ENCODE measurements at places on chromosomes 5 and 9.

DNA sequence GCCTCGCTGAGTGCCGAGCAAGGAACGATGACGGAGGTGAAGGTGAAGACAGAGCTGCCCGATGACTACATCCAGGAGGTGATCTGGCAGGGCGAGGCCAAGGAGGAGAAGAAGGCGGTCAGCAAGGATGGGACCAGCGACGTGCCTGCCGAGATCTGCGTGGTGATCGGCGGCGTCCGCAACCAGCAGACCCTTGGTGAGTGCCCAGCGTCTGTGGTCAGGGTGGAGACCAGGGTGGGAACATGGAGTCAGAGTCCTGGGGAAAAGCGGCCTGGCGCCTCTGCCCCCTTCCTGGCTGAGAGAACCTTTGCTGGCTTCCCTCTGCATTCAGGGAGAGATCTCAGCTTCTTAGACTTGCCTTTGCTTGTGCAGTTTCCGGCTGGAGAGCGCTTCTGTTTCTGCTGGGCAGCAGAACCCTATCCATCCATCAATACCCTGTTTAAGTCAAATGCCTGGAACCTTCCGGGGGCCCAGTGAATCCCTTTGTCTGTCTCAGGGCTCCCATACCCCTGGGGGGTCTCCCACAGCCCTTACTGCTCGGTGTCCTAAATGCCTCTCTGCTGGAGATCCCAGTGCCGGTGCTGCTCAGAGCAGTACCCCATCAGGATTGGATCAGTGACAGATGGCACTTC is 89.6 kb downstream of the AMBP start:
- DNase-seq = no peak

GRCh38 chr5:141172381-141173204 is at the start of gene PCDHB7:
Gene PCDHB7 (plus strand): TSS chr5:141172644. CDS start chr5:141172836, 192 bp downstream.
- DNase-seq = peak; percentile 24

GRCh38 chr5:36239370-36240293 is 2.1 kb downstream of the NADK2 start:
- no peak for DNase-seq

DNA sequence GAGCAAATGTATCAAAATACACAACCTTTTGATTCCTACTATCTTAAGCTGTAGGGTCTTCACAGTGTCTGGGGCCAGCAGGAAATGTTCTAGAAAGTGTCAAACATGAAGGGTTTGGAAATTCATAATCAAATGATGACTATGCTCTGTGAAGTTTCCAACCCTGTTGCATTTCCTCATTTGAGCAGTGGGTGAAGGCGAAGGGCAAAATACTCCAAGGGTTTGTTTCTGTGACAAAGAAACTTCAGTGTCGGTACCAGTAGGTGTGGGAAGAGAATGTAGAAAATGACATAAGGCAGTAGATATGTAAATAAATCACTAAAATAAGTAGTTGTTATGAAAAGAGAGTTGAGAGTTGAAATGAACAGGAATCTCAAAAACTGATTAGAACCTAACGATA is 576 bp downstream of the ALDOB start:
- DNase-seq = no peak

DNA sequence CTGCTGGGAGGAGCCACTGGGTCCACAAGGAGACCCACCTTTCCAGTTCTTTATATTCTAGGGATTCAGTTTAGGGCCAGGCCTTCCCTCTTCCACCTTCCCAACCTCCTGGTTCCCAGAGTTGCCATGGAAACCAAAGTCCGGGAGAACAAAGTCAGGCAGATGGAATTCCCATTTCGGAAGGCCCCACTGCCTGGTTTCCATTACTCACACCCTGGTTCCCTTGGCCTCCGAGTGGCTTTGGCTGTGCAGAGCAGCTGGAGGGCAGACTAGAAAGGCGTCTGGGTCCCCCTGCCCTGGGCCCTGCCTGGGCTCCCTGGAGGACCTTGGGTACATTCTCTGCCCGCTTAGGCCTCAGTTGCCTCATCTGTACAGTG is 136.1 kb downstream of the RGS3 start:
- peak; percentile 93 for DNase-seq

- DNase-seq = no peak
These were observed 29.8 kb upstream of the BICD2 start for GRCh38 chr9:92794426-92794825.

DNA sequence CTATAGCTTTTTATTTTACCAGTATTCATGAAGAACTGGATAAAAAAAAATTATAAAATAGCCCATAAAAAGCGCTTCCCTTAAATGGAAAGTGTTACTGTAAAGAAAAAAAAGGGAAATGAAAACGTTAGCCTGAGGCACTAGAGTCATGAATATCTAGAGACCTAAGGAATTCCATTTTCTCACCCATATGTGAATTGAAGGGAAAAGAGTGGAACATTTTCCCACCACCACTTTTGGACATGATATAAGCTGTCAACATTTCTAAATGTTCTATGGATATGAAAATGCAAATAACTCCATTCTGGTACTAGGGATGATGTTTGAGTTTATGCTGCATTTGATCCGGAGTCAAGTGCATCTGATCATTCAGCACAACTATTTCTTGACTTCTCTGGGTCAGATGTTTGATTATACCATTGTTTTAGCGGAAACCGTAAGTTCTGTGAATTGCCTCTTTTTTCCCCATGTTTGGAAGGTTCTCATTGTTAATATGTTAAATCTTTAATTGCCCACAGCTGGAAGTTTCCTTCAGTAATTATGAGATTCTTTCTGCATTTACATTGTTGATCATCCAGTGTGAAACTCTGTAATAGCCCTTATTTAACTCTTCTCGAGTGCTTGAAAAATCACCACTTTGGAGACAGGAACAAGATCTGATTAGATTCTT is 467.4 kb upstream of the SEMA6A start:
- DNase-seq = no peak

- DNase-seq = peak; percentile 79
These were observed 79.2 kb upstream of the IL7R start for GRCh38 chr5:35777358-35778087.

DNA sequence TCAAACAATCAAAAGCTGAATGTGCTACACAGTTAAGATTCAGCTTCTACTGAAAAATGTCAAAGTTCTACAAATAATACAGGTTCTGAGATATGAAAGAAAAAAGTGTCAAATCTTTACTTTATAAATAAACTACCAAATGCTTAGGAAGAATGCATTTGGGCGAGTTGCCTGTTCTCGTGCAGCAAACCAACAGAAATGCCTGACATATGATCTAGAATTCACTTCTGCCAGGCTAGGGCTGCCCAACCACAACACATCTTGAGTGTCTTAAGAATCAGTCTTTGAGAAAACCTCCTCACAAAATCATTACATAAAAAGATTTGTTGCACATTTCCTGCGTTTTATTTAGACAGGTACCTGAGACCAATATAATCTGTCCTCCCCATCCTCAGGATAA is 42.2 kb downstream of the ANKH start:
- DNase-seq = no peak

GRCh38 chr5:9698841-9699240 is 68.7 kb upstream of the TAS2R1 start:
- no peak for DNase-seq

DNA sequence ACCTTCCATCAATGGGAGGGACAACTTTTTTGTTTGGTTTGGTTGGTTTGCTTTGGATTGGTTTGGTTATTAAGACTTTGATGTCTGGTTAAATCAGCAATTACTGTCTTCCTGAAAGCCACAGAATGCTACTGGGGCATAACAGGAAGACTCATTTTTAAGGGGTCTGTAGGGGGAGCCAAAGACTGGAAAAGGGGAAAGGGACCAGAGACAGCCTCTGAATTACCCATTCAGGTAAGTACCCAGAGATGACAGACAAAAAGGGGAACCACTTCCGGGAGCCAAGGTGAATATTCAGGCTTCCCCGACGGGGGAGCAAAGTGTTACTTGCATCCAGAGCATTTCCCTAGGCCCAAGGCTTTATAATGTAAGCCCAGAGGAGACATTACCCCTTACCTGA is 4.6 kb upstream of the FEM1C start:
- DNase-seq = peak; percentile 45

DNA sequence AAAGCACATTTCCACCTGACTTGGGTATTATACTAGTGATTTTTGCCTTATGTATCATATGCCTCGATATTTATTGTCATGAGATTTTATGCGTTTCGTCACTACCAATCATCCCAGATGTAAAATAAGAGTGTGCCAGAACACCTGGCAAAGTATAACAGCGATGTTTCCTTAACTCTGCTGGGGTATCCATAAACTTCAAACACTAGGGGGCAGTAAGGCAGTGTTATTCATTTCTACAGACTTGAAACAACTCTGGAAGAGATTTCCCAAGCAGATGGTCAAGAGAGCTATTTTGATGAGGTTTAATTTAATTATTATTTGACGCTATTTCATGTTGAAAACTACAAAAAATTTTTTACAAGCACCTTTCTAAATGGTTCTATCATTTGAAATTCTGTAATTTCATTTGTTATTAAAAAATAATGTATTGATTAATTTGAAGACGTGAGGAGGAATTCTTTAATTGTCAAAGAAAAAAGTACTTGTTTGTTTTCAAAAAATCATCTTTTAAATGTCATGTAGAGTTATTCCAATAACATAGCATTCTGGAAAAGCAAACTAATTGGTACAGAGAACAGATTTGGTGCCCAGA is 388.5 kb upstream of the CTNND2 start:
- DNase-seq = no peak

GRCh38 chr9:691825-692400 is 149.6 kb upstream of the DMRT1 start:
- no peak for DNase-seq

DNA sequence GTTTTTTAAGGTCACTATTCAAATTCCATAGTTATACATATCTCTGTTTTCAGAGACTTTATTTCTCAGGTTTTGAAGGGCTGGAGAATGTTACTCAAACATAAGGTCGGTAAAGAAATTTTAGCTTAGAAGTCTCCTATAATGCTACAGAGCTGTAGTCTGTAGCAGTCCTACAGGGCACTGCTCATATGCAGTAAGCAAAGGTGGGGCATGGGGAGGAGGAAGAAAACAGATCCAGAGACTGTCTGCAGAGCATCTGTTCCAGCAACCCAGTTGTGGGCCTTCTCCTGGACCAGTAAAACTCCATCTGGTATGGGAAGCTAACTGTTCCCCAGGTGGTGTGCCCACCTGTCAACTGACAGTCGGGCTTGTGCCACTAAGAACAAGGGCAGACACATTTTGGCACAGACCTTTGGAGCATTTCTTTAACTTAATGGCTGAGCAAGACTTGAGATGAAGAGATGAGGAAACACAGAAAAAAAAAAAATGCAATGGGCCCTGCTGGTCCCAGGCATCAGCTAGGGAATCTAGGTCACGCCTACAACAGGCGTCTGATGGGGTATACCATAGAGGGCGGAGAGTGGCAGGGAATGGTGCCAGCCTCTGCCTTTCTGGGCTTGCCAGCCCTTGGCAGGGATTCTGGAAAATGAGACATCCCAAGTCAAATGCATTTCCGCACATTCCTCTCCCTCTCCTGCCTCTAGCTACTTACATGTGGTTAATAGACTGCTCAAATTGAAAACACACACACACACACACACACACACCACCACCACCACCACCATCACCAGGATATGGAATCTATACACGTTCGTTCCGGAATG is 218.9 kb downstream of the ARL15 start:
- DNase-seq = peak; percentile 74

GRCh38 chr5:80168388-80169028 is 87.3 kb downstream of the SERINC5 start:
- no peak for DNase-seq

- DNase-seq = no peak
These were observed 118.8 kb downstream of the SLC12A2 start for GRCh38 chr5:128202320-128202719.

GRCh38 chr9:17425384-17425783 is 153.5 kb upstream of the SH3GL2 start:
- DNase-seq = no peak

DNA sequence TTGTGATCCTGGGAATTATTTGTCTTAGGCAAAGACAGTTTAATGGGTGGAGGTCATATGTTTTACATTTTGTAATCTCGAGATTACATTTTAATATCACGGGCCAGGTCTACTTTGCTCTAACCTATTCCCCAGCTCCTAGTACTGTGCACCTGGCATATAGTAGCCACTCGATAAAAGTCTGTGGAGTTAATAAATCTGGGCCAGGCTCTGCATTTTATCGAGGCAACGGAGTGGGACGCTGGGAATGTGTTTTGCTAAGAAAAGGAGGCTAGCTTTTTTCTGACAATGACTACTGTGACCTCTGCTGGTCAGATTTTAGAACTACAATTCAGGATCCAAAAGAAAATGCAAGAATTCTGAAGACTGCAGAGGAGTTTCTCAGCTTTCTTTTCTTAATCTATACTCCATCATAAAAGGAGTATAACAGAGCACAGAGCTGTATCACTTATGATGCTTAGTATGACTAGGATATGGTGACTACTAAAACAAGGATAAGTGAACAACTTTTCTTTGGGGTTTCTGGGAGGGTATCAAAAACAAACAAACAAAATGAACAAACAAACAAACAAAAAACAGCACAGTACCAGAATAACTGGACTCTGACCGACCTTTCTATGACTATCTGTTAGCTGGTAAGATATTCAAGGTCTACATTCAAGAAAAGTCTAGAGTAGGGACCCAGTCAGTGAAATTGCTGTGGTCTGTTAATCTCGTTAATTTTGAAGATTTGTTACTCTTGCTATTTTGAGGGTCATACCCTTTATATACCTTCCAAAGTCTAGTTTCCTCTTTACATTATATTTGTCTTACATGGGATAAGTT is 46.1 kb upstream of the CER1 start:
- DNase-seq = peak; percentile 67

GRCh38 chr9:110545705-110546104 is 33.8 kb downstream of the SVEP1 start:
- no peak for DNase-seq

GRCh38 chr5:73233053-73233460 is 60.1 kb downstream of the TMEM174 start:
- no peak for DNase-seq
